ENCODE measurements at places on chromosomes 3 and 15.

- DNase-seq, result peak; percentile 33
Measured at GRCh38 chr3:4716706-4717362, 223.7 kb downstream of the ITPR1 start.

GRCh38 chr3:169891886-169892285, 19.5 kb upstream of the SAMD7 start:
- no peak for DNase-seq

- no peak for DNase-seq
Measured at GRCh38 chr15:75069301-75069925, 46.0 kb downstream of the PPCDC start.

DNA sequence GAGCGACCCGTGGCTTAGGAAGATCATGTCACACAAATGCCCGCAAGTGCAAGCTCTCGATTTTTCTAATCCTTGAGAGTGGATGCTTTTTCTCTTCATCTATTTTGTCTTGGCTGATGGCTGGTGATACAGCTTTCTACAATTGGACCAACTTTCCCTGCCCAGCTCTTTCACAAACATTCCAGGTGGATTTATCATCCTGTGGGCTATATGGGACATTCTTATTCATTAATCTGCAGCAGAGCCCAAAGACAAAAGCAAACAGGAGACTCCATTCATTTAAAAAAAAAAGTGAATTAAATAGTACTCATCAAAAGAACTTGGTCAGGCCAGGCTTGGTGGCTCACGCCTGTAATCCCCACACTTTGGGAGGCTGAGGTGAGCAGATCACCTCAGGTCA, 14.2 kb upstream of the TSEN2 start:
- no peak for DNase-seq

DNA sequence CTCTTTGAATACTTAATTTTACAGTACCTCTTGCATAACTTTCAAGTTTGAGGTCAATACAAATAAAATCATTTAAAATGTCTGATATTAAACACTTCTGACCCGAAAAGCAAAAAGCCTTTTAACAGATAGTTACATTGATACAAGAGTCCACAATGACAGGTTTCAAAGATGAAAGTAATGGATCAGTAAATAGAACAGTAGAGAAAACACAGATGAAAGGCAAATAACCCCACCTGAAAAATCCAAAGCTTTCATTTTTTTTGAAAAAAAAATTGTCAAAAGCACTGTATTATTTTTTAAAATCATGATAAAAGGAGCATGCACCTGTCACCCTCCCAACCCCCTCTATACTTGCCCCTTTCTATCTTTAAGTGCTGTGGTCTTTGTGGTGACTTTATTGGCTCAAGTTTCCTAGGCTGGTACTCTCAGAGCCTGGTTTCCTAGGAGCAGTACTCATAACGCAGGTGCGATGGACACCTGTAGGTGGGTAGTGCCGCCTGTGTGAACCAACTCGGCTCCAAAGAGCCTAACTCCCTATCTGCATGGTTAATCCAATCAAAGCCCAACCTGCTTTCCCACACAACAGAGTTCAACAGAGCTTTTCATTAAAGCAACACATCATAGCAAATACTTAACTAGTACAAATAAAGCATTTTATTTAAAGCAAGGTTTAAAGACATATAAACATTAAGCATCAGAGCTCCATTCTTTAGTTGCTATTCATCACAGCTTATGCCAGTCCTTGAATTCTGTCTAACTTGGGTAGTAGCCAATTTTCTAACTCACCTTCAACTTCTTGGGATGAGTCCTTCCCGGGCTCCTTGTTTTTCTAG, 32.2 kb downstream of the LIPC start:
- no peak for DNase-seq

- DNase-seq, result no peak
Measured at GRCh38 chr3:129575997-129576384, 30.5 kb downstream of the PLXND1 start.

DNA sequence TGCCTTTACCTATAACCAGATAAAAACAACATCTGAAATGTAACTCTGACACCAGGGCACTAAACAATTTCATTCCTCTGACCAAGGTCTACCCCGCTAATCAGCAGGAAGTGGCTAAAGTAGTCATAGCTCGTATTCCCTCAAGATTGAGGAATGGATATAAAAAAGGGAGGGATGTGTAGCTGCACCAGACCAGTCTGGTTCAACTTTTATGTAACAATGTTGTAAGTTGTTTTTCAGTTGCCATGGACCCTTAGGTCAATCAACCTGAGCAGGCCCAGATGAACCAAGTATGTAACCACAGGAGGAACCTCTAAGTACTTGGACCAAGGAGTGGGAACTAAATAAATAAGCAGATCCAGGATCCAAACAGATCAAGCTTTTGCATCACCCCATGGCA, 28.4 kb upstream of the IFT57 start:
- DNase-seq, result no peak

- no peak for DNase-seq
Measured at GRCh38 chr15:98948941-98949340, 58.7 kb downstream of the PGPEP1L start.

DNA sequence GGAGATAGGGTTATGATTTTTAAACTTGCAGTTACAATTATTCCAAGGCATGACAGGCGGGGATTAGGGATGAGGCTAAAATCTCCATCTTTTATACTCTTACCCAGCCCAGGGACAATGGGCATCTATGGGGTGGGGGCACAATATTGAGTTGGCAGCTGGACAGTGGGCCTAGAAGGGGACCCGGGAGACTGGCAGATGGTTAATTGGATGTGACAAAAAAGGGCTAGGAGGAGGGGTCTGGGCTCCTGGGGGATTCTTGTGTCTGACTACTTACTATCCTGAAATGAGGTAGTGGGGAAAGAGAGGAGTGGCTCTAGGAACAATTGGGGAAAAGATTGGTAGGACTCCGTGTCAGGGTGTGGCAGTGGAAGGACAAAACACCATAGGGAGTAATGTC, 53.0 kb upstream of the ROPN1 start:
- no peak for DNase-seq

GRCh38 chr15:35547775-35548364, 1.9 kb upstream of the DPH6 start:
- no peak for DNase-seq

DNA sequence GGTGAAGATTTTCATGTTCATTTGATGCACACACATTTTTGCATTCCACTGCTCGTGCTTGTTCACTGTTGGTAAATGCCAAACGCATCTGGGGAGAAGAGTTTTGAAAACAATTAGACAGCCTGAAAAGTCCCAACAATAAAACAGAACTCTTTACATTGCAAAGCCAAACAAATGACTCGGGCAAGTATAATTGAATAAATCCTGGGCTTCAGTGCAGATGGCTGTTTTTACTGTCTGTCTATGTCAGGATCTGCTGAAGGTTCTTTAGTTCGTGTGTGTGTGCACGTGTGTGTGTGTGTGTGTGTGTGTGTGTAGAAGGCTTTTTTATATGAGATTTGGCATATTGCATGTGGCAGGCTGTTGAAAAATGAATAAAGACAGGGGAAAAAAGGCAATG, 277.5 kb upstream of the CDIN1 start:
- no peak for DNase-seq

GRCh38 chr3:31305340-31305739, 227.4 kb upstream of the STT3B start:
- no peak for DNase-seq

DNA sequence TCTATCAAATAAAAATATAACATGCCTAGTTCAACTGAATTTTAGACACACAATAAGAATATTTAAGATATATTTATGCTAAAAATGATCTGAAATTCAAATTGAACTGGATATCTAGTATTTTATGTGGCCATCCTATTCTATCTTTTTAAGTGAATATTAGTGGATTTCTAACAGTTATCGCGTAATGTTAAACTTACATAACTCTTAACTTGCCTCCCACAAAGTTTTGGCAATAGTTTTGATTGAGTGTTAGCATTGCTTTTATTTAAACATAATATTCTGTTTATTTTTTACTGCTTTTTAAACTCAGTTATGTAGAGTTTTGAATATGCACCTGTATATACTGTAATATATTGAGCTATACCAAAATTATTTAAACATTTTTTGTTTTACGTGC, 1279.5 kb downstream of the OTOL1 start:
- DNase-seq, result no peak

GRCh38 chr15:56732135-56732885, 999 bp downstream of the ZNF280D start:
- peak; percentile 32 for DNase-seq

GRCh38 chr15:39468331-39468730, 112.5 kb upstream of the THBS1 start:
- DNase-seq, result no peak

DNA sequence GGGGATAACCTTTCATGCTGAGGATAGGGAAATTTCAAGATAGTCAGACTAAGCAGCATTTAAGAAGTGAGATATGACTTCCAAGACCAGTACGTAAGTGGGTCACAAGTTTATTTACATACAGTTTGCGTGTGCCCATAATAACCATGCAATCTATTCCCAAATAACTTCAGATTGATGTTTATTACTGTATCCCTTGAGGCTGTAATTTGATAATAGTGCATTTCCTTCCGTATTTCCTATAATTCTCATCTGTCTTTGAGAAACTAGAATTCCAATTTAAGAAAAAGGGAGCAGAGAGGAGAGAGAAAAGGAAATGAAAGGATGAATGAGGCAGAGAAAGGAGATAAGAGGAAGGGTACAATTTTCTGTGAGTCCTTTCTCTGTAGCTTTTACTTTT, 1073.1 kb downstream of the EPHA3 start:
- DNase-seq, result no peak

DNA sequence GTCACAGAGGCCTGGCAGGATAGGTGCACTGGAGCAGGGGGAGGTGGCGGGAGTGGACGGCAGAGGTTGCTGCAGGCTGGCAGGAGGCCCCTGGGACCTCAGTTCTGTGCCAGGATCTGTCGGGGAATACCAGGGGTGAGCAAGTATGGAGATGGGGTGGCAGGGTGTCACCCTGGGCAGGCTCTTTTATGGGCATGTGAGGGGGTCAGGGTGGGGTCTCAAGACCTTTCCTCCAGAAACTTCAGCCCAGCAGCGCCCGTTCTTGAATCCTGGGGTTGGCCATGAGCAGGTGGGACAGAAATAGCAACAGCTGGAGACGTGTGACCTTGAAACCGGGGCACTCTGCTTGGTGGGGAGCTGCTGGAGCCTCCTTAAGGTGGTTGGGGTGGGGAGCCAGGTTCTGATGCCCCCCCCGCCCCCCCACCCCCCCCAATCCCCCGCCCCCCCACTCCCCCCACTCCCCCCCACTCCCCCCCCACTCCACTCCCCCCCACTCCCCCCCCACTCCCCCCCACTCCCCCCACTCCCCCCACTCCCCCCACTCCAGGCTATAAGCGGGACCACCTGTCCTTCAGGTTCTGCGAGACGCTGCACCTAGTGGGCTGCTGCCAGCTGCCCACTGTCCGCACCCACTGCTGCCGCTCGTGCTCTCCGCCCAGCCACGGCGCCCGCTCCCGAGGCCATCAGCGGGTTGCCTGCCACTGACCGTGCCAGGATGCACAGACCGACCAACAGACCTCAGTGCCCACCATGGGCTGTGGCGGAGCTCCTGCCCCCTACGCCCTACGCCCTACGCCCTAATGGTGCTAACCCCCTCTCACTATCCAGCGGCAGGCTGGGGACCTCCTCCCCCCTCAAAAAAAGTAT, 84.9 kb downstream of the TBC1D2B start:
- no peak for DNase-seq

- DNase-seq, result peak; percentile 31
Measured at GRCh38 chr3:38397320-38397719, 50.7 kb downstream of the XYLB start.

- peak; percentile 33 for DNase-seq
Measured at GRCh38 chr3:5188419-5189221, 1.1 kb downstream of the EDEM1 start.

GRCh38 chr3:114697401-114697800, 403.6 kb downstream of the TIGIT start:
- DNase-seq, result no peak

DNA sequence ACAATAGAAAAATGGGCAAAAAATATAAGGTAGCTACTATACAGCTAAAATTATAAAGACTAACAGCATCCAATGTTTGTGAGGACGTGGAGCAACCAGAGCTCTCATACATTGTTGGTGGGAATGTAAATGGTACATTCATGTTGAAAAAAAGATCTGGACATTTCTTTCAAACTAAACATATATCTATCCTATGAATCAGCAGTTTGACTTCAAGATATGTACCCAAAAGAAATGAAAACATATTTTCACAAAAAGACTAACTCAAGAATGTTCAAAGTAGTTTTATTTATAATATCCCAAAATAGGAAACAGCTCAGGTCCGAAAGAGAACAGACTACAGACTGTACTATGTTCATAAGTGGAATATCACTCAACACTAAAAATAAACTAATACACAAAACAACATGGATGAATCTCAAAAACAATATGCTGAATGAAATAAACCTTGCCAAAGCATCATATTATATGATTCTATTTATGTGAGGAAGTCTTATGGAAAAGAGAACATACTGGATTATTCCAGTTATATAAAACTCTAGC, 8.8 kb upstream of the TTBK2 start:
- DNase-seq, result no peak

- DNase-seq, result peak; percentile 88
Measured at GRCh38 chr15:25670025-25670554, 193.0 kb downstream of the ATP10A start.

DNA sequence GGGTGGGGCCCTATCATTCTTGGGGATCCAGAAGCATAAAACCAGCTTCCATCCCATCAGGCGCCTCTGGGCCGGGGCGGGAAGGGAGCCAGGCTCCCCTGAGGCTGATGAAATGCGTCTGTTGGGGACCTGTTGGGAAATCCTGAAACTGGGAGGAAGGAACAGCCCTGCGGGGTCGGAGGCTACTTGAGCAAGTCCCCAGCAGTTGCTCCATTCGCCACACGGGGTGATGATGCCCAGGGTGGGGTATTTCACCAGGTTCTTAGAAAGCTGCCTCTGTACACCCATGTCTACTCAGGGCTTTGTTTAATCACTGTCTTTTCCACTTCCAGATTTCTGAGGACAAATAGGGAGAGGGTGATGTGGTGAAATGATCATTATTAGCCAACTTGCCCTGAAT, 25.4 kb upstream of the TSEN2 start:
- no peak for DNase-seq

GRCh38 chr3:40580494-40581091, 55.8 kb downstream of the ZNF621 start:
- peak; percentile 80 for DNase-seq

DNA sequence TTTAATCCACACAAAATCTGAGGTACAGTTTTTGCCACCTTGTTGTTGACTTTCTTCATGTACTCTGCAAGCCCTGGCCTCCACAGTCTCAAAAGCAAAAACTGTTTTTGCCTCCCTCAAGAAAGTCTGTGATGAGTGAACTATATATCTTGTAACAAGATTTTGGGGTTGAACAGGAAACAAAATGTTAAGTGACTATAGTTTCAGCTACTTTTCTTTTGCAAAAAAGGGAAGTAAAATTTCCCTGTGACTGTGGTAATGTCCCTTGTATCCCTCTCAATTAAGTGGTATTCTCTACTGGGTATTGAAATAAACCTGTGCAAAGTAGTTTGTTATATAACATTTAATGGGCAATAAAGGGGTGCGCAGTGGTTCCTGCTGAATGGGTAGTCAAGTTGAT, 21.3 kb upstream of the SCAANT1 start:
- no peak for DNase-seq

DNA sequence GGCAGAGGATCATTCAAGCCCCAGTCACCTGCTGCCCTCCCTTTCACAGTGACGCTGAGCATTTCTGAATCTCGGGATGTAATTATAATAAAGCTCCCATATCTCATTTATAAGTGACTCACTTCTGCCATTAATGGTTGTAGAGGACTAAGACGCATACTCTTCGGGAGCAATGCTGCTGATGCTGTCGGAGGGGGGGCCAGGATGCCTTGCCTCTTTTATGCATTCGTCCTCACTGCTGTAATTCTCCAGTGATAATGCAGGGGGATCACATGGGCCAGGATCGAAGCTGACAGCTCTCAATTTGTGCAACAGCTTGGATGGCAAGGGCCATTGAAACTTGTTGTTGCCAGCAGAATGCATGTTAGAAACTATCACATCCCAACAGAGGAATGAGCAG, 3.1 kb downstream of the HRH1 start:
- DNase-seq, result no peak
